Esophagus squamous epithelium (tissue), 5 donors: ENCODE measurements at places on chromosomes 6 and 20.

GRCh38 chr20:44087051-44087856, 99.7 kb downstream of the JPH2 start:
- no peak for DNase-seq

- DNase-seq, result no peak
Measured at GRCh38 chr6:61682562-61682961, 603.5 kb downstream of the KHDRBS2 start.

DNA sequence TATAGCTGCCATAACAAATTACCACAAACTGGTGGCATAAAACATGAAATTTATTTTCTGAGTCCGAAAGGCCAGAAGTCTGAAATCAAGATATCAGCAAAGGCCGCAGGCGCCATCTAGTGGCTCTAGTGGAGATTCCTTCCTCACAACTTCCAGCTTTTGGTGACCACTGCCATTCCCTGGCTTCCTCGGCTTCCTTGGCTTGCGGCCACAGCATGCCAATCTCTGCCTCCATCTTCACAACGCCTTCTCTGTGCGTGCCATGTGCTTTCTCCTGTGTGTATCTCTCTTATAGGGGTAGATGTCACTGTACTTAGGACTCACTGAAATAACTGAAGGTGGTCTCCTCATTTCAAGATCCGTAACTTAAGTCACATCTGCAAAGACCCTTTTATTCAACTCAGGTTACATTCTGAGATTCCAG, 5.4 kb upstream of the PLAGL1 start:
- no peak for DNase-seq

- no peak for DNase-seq
Measured at GRCh38 chr20:34776177-34776576, 49.3 kb downstream of the NCOA6 start.

- DNase-seq, result no peak
Measured at GRCh38 chr6:28206928-28207509, 18.1 kb upstream of the ZSCAN9 start.

DNA sequence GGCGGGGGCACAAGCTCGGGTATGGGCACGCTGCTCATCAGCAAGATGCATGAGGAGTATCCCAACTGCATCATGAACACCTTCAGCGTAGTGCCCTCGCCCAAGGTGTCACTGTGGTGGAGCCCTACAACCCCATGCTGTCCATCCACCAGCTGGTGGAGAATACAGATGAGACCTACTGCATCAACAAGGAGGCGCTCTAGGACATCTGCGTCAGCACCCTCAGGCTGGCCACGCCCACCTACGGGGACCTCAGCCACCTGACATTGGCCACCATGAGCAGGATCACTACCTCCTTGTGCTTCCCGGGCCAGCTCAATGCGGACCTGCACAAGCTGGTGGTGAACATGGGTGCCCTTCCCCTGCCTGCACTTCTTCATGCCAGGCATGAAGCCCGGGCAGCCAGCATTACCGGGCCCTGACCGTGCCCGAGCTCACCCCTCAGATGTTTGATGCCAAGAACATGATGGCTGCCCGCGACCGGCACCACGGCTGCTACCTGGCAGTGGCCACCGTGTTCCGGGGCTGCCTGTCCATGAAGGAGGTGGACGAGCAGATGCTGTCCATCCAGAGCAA, 12.8 kb downstream of the GABRR2 start:
- no peak for DNase-seq

GRCh38 chr20:1232286-1233111, 6.7 kb downstream of the RAD21L1 start:
- no peak for DNase-seq

GRCh38 chr6:42047790-42048405, 2.4 kb upstream of the TAF8 start:
- no peak for DNase-seq

GRCh38 chr6:1396952-1397868, 7.8 kb downstream of the FOXF2 start:
- no peak for DNase-seq

DNA sequence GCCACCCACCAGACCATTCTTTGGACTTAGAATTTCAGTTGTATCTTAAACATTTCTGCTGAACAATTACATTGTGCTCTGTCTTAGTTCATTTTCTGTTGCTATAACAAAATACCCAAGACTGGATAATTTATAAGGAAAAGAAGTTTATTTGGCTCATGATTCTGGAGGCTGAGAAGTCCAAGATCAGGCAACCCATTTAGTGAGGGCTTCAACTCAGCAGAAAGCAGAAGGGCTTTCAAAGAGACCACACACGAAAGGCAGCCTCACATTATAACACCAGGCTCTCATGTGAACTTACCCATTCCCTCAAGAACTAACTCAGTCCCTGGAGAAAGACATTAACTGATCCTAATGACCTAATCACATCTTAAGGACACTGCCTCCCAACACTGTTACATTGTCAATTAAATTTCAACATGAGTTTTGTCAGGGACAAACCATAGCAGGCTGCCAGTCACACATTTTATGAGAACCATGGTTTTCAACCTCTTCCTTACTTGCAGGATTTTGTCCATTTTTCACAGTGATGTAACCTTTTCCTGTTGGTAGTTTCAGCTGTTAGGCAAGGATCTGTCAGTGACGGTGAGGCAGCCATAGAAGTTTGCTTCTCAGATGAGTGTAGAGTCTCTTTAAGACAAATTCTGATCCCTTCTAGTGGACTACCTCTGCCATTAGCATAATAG, 399.6 kb upstream of the SOX4 start:
- no peak for DNase-seq

- no peak for DNase-seq
Measured at GRCh38 chr20:24535941-24536730, 66.7 kb downstream of the SYNDIG1 start.

GRCh38 chr20:64115171-64115911, 8.0 kb upstream of the NPBWR2 start:
- DNase-seq, result no peak

- DNase-seq, result no peak
Measured at GRCh38 chr6:137780447-137781034, 86.5 kb upstream of the TNFAIP3 start.

DNA sequence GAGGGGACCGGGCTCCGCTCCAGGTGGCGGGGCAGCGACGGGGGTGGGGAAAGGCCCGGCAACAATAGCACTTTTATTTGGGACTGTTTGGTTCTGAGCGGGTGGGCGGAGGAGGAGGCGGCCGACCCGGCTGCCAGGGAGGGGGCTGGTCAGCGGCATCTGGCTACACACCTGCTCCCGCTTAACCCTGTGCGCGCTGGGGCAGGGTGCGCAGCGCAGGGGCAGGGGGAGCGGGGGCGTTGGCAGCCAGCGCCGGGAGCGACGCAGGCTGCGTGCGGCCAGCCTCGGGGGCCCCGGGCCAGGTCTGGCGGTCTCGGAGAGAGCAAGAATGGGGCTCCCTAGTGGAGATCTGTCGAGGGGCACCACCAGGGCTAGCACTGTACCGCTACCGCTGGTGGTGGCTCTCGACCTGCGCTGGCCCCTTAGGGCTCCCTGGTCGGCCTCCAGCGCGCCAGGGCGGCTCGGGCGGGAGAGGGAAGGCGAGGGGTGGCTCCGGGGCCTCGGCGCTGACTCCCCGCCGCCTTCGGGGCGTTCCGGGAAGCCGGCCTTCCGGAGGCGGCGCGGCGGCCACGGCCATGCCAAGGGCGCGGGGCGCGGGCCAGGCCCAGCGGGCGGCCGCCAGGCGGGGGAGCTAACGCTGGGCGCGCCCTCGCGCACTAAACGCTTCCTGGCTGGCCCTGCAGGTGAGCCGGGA, 92.4 kb downstream of the NCR2 start:
- no peak for DNase-seq

DNA sequence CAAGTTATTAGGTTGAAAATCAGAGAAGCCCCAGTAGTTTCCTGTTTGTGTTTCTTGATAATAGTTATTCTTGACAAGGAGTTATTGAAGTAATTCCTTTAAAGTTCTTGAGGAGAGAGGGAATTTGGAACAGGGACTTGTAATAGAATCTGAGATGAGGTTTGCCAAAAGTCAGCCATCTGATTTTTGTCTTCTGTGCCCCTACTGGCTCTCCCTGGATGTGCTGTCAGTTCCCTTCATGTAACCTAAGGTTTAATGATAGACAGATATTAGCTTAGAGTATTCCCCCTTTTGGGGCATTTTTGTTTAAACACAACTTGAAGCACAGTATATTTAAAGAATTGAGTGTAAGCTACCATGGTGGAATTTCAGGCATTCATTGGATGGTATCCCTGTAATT, 71.4 kb downstream of the CARMIL1 start:
- no peak for DNase-seq

- DNase-seq, result no peak
Measured at GRCh38 chr6:129710450-129711270, 683 bp upstream of the ARHGAP18 start.

GRCh38 chr6:135440087-135440792, 57.3 kb downstream of the AHI1 start:
- DNase-seq, result no peak

- DNase-seq, result no peak
Measured at GRCh38 chr6:6508643-6509042, 79.9 kb upstream of the LY86 start.

DNA sequence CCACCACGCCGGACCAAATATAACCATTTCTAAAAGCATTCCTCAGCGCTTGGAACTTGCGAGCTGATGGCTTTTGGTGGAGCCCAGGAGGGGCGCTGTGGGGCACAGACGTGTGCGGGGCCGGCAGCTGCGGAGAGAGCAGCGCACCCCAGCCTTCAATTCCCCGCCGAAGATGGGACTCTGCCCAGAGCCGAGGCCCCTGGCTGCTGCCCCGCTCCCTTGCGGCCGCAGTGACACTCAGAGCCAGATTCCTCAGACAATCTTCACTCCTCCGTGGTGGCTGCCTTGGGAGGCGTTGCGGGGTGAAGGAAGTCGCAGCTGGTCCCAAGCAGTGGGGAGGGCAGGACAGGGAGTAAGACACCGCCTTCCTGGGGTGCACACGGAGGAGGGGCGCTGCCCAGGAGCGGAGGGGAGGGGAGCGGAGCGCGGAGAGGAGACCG, 87.7 kb downstream of the TMEM242 start:
- DNase-seq, result no peak

GRCh38 chr20:23622839-23623343, 14.9 kb downstream of the CST3 start:
- no peak for DNase-seq

- no peak for DNase-seq
Measured at GRCh38 chr6:157946053-157946617, 35.5 kb upstream of the SYNJ2 start.

- DNase-seq, result no peak
Measured at GRCh38 chr6:18445228-18445627, 58.1 kb downstream of the RNF144B start.

- DNase-seq, result no peak
Measured at GRCh38 chr6:10529231-10529801, 8.2 kb downstream of the GCNT2 start.

GRCh38 chr6:16200321-16200883, 38.0 kb upstream of the GMPR start:
- no peak for DNase-seq

DNA sequence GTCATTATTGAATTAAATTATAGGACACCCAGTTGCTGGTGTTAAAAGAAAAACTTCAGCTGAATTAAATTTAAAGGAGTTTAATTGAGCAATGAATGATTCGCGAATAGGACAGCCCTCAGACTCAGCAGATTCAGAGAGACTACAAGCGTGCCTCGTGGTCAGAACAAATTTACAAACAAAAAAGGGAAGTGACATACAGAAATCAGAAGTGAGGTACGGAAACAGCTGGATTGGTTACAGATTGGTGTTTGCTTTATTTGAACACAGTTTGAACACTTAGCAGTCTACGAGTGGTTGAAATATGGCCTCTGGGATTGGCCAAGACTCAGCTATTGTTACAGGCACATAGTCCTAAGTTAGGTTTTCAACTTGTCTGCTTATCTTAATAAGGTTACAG, 25.8 kb upstream of the TNFRSF21 start:
- no peak for DNase-seq

DNA sequence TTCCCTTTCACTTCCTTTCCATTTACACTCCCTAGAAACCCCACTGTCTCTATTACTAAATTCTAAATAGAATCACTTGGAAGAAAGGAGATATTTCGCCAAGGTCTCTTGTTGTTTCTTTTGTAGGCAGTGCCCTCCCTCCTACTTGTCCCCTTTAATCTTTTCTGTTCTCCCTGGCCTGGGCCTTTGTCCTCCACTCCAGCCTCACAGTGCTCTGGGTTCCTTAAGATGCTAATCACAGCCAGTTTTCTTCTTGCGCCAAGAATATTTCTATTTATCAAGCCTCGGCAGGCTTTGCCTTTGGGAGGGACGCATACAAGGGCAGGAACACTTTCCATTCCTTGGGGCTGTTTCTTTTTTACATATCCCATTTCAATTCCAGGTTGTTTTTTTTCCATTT, 520.6 kb upstream of the CHD6 start:
- no peak for DNase-seq

- no peak for DNase-seq
Measured at GRCh38 chr6:356828-357251, 34.7 kb upstream of the IRF4 start.
